ENCODE measurements at places on chromosomes 3 and 15.

DNA sequence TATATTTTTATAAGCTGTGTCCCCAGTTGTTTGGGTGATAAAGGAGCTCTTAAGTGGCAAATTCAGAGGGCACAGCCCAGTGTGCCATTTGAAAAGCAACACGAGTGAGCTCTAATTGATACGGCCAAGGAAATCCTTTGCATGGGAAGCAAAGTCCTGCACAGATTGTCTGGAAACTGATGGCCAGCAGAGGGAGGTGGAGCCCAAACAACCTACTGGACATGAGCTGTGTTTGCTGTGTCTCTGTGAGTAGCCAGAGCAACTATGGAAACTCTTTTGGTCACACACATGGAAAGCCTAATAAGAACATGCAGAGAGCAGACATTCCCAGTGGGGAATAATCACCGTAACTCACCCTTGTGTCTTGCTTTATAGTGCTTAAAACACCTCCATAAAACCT, 24.4 kb downstream of the ONECUT1 start:
- DNase-seq: no peak

DNA sequence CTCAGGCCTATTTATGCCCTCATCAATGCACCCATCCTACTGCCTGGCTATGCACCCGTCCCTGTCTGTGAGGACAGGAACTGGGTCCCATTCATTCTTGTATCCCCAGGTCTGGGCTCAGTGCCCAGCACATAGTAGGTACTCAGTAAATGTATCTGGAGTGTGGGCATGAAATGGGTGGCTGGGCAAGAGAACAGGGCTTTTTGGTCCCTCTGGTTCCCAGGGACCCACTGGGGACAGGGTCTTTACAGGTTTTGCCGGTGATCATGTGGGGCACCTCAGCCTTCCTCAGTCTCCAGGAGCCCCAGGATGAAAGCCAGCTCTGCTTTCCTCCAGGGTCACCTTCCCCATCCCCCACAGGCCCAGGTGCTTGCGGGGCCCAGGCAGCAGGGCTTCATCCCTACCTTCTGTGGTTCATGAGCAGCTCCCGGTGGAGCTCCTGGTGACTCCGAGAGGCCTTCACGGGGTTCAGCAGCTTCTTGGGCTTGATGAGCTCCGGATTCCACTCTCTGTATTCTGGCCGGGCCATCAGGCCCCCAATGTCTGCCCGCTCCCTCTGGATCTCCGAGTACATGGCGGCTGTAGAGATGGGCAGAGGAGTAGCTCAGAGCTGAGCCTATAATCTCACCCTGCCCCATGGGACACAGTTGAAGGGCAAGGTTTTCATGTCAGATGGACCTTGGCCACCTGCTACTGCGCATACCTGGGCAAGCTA, 7.7 kb downstream of the FAM107A start:
- peak; percentile 43 for DNase-seq

DNA sequence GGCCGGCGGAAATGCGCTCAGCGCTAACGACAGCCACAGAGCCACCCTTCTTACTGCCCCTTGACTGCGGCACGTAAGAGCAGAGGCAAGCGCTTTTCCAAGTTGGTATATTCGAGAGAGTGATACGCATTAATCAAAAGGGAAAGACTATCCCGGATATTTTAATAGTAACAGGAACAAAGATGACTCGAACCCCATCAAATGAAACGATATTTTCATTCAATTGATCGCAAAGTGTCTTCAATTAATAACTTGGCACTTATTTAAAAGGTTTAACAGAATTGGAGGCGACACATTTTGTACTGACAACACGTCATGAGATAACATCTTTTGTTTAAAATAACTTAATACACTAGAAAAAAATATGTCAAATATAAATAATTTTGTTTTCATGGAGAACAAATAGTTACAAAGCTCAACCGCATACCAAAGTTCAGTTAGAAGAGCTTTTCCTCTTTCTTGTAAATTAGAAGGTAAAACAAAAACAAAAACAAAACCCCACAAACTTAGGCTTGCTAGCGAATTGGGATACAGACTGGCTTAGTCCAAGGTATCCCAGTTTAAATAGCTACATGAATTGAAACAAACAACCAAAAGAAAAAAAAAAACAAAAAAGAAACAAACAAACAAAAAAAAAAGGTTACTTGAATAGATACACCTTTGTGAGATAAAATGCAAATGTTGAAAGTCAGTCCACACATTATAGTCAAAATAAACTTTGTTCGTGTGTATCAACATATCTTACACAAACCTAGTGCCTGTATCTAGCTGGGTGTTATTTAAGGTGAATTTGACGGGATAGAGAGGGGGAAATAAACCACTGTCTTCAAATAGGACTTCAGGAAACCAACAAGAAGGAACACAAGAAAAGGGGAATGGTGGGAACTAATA, 10.2 kb downstream of the SHOX2 start:
- no peak for DNase-seq

DNA sequence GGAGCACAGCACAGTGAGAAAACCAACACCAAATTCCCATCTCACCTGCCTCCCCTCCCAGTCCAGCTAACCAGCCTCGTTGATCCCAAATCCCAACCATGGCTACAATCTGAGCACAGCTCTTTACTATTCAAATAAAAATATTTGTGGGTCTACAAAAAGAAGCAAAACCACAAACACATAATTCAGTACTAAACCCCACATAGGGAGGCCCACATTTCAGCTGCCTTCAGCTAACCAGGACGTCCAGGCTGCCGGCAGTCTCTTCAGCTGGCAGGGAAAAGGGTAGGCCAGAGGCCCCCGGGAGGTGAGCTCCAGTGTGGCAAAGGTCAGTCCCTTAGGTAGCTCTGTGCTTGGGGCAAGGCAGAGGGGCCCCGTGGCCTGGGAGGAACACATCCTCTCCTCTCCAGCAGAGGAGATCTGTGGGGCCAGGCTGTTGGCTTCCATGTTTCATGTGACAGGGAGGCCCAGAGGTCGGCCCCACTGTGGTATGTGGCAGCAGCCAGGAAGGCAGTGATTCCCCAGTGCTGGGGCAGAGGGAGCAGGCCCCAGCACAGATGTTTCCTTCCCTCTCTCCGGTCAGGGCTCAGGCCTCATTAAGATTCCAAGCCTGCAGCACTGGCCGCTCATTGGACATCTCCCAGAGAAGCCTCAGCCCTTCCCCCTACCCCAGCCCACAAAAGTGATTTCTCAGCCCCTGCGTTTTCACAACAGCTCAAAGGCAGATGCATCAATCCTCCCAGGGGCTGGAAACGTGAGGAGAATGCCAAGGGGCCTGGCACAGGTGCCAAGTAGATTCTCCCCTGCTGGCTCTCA, 381.4 kb downstream of the NTRK3 start:
- no peak for DNase-seq

- DNase-seq: no peak
Observed at GRCh38 chr3:133476971-133477375, 77.1 kb downstream of the BFSP2 start.

DNA sequence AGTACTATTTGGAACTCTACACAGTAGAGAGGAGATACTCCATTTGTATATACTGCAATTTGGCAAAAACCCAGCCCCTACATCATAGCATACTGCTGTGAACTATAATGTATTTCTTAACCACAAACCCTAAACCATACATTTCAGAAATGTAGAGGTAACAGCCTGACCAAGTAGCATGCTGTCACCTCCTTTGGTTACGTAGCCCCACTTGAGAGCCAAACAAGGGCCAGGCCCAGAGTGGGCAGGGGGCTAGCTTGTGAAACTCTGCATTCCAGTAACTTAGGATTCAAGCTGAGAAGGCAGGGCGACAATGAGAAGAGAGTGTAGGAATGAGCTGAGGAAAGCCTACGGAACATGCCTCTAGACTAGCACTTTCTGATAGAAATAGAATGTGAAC, 135.8 kb downstream of the GREM1 start:
- no peak for DNase-seq

DNA sequence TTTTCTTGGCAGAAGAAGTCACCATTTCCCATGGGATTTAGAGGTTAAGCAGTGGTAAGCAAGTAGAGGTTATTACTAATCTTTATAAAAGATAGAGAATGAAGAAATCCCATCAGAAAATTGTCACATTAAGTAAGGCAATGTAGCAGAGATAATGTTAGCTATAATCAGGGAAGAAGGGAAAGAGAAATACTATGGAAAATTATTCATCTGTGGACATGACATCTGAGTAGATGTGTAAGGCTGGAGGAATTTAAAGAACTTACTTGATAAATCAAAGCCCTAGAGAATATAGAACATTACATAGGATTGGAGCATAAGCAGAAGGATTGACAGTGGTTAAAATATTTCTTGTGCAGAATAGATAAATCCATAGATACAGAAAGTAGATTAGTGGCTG, 553.1 kb upstream of the CBLB start:
- DNase-seq: no peak

GRCh38 chr3:185069037-185070030, 83.5 kb downstream of the C3orf70 start:
- DNase-seq: no peak

- DNase-seq: no peak
Observed at GRCh38 chr15:63491979-63492378, 12.4 kb upstream of the USP3 start.

DNA sequence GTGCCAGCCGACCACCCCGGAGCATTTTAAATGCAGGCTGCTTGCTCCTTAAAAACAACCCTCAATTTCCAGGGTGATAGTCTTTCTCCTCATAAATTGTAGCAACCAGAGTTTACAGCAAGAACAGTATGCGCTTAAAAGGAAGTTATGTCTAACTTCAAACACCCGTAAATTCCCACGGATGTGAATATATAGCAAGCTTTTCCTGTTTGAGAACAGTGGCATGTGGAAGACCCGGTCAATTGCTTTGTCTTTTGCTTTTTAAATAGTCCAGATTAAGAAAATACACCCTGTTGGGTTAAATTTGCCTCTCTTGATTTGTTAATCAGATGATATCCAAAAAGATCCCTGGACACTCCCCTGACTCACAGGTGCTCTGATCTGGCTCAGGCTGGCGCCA, 20.8 kb downstream of the MRPS25 start:
- no peak for DNase-seq

Data from activated CD8-positive, alpha-beta memory T cell treated with anti-CD3 and anti-CD28 coated beads, Interleukin-2, amount 50 U/mL, for 48 hours (primary cell).